ENCODE measurements at places on chromosomes 6 and 20.

DNA sequence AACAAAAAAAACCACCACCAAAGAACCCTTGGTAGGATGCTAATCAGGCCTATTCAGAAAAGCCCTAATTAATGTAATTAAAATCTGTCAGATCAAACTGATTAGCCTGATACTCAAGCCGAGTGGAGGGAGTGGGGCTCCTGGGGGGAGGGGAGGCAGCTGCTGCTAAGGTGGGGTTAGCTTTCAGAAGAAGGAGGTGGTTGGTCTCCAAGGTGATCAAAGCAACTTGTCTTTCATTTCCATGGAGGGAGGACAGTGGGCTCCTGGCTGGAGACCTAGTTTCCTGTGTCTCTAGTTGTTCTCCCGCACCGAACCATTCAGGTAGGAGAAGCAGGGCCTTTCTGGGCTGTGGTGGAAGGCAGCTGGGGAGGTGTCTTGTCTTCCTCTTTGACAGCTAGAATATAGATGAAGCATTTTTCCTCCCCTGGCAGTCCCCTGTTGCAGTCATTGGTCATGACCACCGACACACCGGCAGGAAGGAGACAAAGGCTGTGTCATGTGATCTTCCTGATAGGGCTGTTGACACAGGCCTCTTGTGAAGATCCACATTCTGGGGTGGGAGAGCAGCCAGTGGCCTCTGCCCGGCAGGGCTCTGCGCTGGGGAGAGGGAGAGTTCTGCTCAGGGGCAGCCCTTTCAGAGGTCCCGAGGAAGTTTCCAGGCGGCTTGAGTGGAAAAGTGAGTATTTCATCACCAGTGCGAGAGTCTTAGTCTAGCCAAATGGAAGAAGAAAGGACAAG is 39.9 kb upstream of the PRDM1 start:
- no peak for DNase-seq

- DNase-seq = no peak
These were observed 24.2 kb upstream of the PCSK2 start for GRCh38 chr20:17202673-17203072.

DNA sequence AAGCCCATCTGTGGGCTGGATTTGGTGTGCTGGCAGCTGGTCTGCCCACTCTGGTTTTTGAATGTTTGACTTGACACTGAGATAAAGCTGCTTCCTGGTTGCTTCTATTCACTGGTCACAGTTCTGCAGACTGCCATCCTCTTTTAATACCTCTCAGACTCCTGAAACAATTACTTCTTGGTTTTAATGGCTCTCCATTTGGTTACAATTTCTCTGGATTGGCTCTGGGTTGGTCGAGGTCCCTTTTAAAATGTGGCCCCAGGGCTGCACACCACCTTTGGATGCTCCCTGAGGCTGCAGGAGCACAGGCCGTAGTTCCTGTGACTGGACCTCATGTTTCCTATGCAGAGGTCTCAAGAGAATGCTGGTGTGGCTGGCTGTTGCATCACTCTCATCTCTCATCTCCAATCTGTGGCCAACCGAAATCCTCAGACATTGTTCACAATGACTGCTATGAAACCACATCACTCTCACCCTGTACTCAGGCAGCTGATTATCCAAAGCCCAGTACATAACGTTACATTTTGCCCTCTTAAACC is 98.5 kb downstream of the INSM1 start:
- peak; percentile 33 for DNase-seq

- DNase-seq = no peak
These were observed 9.0 kb upstream of the BTN3A1 start for GRCh38 chr6:26392932-26393636.

- no peak for DNase-seq
These were observed 90.4 kb downstream of the YTHDF1 start for GRCh38 chr20:63125581-63125837.

- no peak for DNase-seq
These were observed 31.5 kb downstream of the NOL4L start for GRCh38 chr20:32553618-32554017.

DNA sequence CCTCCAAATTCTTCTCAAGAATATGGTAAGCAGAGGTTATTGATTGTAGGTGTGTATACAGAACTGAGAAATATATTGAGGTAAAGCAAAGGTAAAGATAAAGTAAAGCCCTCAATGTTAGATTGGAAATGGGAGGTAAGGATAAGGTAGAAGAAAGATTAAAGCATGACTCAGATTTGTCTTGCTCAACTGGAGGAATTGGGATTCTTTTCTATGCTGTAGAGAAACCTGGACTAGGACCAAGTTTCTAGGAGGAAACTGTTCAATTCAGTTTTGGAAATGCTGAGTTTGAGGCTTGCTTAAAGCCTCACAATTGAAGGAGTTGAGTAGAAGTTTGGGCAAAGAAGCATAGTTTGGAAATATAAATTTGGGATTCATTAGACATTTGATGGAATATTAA is 634.0 kb upstream of the PTCHD4 start:
- DNase-seq = no peak

DNA sequence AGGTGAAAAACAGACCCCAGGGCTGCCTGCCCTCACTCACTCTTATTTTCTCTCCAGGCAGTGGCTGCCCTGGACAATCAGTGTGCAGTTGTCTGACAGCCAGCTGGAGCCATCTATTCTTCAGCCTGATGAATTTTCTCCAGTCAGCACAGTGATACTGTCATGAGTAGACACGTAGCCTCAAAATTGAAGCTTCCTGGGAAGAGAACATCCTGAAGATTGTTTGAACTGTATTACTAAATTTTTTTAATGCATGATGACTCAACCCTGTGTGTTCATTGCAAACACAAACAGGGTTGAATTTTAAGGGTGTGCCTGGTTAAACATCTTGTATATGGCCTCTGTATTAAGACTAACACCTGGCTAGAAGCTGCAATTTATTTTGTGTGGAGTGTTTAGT is 49.8 kb upstream of the STXBP5 start:
- DNase-seq = no peak

DNA sequence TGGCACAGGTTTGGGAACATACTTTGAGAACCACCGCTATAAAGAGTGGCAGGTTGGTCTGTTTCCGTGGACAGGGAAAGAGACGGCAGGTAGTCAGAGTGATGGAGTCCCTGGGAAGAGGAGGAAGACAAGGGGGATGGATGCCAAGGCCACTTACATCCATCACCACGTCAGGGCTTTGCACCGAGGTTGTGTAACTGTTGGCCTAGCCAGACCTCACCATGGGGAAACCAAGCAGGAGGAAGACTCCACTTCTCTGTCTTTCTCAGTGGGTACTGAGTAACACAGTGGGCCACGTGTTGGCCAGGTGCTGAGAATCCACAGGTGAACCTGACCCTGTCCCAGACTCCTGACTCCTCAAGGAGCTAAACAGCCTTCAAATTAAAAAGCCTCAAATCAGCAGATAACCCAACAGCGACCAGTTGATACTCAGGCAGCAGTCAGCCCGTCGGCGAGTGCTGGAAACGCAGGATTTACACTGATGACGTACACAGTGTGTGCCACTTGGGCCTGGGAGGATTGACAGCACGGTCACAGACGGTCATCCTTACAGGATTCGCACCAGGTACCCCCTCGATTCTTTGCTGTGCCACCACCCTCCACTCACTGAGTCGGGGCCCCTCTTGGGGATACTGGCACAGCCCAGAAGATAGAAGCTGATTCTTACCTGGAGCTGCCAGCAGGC is 134.6 kb upstream of the SNX9 start:
- DNase-seq = no peak

DNA sequence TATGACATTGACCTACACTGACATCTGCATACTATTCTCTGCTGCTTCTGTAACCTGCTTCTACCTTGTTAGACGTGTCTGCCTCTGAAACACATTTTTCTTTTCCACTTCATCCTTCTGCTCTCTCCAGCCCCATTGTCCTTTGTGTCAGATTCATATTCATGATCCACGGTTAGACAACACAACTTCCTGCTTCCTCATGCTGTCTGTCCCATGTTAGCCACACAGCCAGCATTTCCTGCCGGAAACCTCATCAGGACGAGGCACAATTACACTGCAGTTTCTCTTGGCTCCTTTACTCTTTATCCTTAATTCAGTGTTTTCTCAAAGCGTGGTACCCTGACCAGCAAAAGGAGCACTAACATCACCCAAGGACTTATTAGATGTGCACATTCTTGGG is 150.2 kb downstream of the TBC1D7 start:
- DNase-seq = no peak

DNA sequence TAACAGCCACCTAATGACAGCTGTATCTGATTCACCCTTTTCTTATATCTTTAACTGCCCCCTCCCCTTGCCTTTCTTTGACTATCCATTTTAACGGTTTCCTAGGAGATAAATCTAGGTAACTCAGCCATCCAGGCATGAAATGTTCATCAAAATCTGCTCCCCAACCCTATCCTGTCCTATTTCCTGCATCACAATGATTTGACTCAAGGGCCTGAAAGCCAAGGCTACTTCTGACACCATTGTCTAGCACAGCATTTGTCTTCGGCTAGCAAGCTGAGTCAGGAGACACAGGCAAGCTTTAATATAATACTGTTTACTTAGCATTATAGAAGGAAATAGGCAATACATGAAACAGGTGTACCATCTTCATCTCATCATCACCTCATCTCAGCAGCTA is 31.6 kb upstream of the MANEA start:
- DNase-seq = no peak

Data from GM19239 (cell line).